Camera-type eye (tissue), 1 donor: ENCODE measurements at places on chromosomes 11 and 22. TPM values are rescaled to one million over a fixed set of nuclear protein-coding genes. Genes with fewer than 3 reads are reported as not detected.

Gene EIF3M
- total RNA-seq: 318 TPM

Gene SCUBE1
- total RNA-seq: 17.4 TPM

Gene TMEM45B
- not detected for total RNA-seq

Gene GPR83
- total RNA-seq: 1.3 TPM

Gene SMC1B
- total RNA-seq: 0.11 TPM

Gene OVOL1
- 0.49 TPM for total RNA-seq
